ENCODE measurements at places on chromosomes 13 and 19.

- DNase-seq, result no peak
Measured at GRCh38 chr19:34475975-34476594, 5.5 kb upstream of the WTIP start.

GRCh38 chr19:20080656-20081055, 2.9 kb downstream of the ZNF90 start:
- no peak for DNase-seq

GRCh38 chr19:41744850-41745249, 10.5 kb upstream of the CEACAM6 start:
- no peak for DNase-seq

- DNase-seq, result no peak
Measured at GRCh38 chr13:80235166-80235966, 105.6 kb downstream of the SPRY2 start.

DNA sequence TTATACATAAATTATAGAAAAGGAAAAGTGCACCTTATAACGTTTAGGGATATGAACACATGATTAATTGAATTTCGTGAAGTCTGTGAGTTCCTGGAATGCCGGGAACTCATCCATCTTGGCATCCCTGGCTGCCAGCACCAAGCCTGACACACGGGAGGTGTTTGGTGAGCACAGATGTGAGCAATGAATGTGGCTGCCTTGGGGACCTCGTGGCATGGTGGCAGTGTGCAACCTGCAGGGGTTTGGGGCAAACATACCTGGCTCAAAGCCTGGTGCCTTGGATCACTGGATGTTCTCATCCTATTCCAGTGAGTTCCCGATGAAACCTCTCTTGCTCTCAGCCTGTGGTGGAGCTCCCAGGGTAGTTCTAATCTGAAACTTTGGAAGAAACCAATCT, 10.4 kb upstream of the MAP2K2 start:
- DNase-seq, result no peak

- DNase-seq, result no peak
Measured at GRCh38 chr13:71879129-71879535, 12.1 kb upstream of the DACH1 start.

DNA sequence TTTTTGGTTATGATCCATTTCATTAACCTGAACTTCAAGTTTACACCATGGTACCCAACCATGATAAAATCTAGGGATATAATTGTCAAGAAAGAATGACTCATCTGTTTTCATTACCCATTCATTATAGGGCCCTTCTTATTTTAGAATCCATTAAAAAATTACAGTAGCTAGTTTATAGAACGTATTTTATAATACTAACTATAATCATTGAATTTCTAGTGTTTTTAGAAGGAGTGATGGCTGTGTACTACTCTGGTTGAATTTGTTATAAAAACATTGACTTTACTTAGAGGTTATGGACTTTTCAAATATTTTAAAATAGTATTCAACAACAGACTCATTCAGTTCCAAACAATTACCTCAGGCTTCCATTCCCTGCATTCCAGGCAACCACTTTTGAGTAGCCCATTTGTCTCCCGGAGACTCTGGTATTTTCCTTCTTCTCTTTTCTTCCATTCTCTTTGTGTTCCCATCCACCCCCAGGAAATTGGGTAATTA, 71.9 kb upstream of the KLF12 start:
- DNase-seq, result no peak

GRCh38 chr13:46571909-46572595, 19.1 kb downstream of the LRCH1 start:
- DNase-seq, result no peak

DNA sequence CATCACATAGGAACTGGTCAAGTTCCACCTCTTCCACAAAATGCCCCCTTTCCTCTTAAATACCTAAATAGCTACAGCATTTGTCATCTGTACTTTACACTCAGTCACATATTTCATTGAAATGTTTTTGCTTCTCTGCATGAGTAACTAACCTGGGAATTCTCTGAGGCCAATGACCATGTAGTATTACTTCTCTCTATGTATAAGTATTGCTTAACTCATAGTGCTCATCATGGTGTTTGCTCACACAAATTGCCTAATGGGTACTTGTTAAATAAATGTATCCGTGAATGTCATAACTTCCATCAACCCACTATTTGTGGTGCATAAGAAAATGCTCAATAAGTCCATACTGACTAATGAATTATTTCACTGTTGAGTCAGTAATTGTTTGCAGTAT, 115.5 kb downstream of the FGF14 start:
- DNase-seq, result no peak

GRCh38 chr13:43664700-43665191, 122.0 kb downstream of the ENOX1 start:
- no peak for DNase-seq

- peak; percentile 20 for DNase-seq
Measured at GRCh38 chr19:5828661-5829566, 10.6 kb downstream of the FUT6 start.

DNA sequence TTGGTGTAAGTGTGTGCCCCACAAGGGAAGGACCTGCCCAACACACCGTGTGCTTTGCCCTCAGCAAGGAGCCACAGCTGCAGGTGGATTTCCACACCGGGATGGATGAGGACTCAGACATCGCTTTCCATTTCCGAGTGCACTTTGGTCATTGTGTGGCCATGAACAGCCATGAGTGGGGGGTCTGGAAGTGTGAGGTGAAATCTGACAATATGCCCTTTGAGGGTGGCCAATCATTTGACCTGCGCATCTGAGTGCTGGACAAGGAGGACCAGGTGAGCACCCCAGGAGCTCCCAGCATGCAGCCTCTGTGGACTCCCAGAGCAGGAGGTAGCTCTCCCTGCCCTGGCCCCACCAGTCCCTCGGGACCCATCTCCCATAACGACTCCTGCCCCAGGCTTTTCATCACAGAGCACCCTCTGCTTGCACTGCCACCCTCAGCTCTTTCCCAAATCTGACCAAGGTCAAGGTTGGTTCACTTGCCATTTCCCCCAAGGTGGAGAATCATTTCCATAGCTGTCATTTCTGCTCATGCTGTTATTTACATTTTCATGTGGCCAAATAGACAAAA, 13.2 kb upstream of the EID2 start:
- DNase-seq, result no peak

- DNase-seq, result no peak
Measured at GRCh38 chr13:74920920-74921319, 561.0 kb downstream of the TBC1D4 start.

GRCh38 chr13:49374585-49375290, 69.1 kb downstream of the CAB39L start:
- no peak for DNase-seq

- no peak for DNase-seq
Measured at GRCh38 chr13:43374621-43375020, 351.2 kb downstream of the DNAJC15 start.

GRCh38 chr13:22194106-22194805, 523.4 kb downstream of the FGF9 start:
- DNase-seq, result no peak

- DNase-seq, result no peak
Measured at GRCh38 chr13:114021464-114022308, 47.8 kb upstream of the C13orf46 start.

- no peak for DNase-seq
Measured at GRCh38 chr13:53953183-53953582, 924.6 kb downstream of the OLFM4 start.

DNA sequence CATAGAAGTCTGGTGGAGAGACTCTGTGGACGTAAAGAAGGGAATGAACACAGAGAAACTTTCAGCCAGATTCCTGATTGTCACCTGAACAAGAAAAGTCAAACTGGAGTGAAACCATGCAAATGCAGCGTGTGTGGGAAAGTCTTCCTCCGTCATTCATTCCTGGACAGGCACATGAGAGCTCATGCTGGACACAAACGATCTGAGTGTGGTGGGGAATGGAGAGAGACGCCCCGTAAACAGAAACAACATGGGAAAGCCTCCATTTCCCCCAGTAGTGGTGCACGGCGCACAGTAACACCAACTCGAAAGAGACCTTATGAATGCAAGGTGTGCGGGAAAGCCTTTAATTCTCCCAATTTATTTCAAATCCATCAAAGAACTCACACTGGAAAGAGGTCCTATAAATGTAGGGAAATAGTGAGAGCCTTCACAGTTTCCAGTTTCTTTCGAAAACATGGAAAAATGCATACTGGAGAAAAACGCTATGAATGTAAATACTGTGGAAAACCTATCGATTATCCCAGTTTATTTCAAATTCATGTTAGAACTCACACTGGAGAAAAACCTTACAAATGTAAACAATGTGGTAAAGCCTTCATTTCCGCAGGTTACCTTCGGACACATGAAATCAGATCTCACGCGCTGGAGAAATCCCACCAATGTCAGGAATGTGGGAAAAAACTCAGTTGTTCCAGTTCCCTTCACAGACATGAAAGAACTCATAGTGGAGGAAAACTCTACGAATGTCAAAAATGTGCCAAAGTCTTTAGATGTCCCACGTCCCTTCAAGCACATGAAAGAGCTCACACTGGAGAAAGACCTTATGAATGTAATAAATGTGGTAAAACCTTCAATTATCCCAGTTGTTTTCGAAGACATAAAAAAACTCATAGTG, 10.8 kb downstream of the ZNF101 start:
- DNase-seq, result no peak

DNA sequence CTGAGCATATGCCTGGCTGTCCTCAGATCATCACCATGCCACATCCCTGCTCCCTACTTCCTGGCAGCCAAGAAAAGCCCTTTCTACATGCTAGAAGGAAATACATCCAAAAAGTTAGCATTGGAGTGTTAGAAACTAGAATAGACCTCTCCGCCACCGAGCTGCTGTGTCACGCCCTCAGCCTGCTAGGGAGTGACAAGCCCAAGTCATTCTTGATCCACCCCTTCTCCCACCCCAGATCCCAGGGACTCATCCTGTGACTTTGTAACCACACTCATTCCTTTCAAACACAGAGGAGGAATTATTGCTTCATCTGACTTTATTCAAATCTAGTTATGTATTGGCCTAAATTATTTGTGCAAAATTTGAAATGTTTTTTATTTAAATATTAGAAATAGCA, 45.3 kb downstream of the POLR1D start:
- no peak for DNase-seq

- DNase-seq, result no peak
Measured at GRCh38 chr19:54207983-54208783, 7.5 kb downstream of the RPS9 start.

GRCh38 chr13:87235621-87236020, 435.6 kb upstream of the SLITRK5 start:
- DNase-seq, result no peak

DNA sequence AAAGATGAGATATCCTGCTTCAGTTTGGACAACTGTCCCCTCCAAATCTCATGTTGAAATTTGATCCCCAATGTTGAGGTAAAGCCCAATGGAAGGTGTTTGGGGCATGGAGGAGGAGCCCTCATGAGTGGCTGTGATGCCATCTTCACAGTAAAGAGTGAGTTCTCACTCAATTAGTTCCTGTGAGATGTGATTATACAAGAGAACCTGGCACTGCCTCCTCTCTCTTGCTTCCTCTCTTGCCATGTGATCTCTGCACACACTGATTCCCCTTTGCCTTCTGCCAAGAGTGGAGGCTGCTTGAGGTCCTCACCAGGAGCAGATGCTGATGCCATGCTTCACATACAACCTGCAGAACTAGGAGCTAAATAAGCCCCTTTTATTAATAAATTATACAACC, 86.9 kb downstream of the HSPH1 start:
- no peak for DNase-seq

DNA sequence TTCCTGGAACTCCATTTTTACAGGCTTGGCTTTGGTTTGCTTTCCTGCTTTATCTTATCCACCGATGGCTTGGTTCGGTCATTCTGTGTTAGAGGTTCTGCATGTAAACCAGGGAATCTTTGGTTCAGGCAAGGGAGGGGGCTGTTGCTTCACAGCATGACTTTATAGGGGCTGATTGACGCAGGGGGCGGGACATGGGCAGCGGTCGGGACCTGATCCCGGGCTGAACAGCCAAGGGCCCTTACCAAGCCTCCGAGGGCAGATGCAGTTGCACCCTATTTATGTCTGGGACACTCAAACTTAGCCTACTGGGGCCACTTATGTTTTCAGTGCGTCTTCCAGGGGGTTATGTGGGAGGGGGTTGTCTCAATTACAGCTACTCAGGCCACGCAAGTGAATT, 312.4 kb downstream of the ZNF536 start:
- DNase-seq, result no peak

- DNase-seq, result no peak
Measured at GRCh38 chr13:110834572-110834971, 80.3 kb downstream of the ANKRD10 start.

DNA sequence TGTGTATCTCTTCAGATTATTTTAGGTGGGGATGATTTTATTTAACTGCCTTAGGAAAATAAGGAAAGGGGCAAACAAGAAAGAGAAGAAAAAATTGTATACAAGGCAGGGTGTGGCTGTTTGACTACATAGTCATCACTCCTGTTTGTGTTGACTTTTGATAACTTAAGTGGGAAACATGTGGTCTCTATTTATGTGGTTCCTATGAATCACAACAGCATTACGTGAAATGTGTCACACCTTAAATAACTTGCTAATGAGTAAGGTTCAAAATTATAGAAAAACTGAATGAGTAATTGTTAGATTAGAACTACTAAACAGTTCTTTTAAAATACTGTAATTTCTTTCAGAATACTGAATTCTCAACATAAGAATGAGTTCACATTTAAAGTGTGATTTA, 69.3 kb downstream of the LMO7 start:
- DNase-seq, result no peak

DNA sequence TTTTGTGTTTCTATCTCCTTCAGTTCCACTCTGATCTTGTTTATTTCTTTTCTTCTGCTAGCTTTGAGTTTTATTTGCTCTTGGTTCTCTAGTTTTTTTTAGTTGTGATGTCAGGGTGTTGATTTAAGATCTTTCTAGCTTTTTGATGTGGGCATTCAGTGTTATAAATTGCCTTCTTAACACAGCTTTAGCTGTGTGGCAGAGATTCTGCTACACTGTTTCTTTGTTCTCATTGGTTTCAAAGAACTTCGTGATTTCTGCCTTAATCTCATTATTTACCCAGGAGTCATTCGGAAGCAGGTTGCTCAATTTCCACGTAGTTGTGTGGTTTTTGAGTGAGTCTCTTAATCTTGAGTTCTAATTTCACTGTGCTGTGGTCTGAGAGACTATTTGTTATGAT, 251.7 kb upstream of the HTR2A start:
- DNase-seq, result no peak

GRCh38 chr19:48186015-48186414, 15.5 kb downstream of the ZSWIM9 start:
- DNase-seq, result no peak

- DNase-seq, result no peak
Measured at GRCh38 chr13:25085125-25085742, 10.7 kb upstream of the PABPC3 start.

- no peak for DNase-seq
Measured at GRCh38 chr13:87736849-87737385, 65.7 kb downstream of the SLITRK5 start.

- DNase-seq, result peak; percentile 78
Measured at GRCh38 chr19:41308450-41309179, 1.4 kb upstream of the CCDC97 start.

DNA sequence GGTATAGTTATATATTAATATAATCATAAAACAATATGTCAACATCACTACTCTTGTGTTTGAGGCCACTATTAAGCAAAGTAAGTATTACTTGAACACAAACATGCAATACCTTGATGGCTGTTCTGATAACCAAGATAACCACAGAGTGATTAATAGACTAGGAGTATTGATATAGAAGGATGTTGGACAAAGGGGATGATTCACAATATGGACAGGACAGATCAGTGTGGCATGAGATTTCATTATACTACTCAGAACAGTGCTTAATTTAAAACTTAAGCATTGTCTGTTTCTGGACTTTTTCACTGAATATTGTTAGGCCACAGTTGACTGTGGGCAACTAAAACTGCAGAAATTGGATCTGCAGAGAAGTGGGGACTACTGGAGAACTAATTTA, 384.2 kb downstream of the SLITRK1 start:
- DNase-seq, result no peak

GRCh38 chr13:30803749-30804148, 68.4 kb downstream of the ALOX5AP start:
- no peak for DNase-seq
